ENCODE measurements at places on chromosomes 7 and 10.

- DNase-seq: no peak
Measured at GRCh38 chr10:132787495-132788179, 1.7 kb upstream of the NKX6-2 start.

DNA sequence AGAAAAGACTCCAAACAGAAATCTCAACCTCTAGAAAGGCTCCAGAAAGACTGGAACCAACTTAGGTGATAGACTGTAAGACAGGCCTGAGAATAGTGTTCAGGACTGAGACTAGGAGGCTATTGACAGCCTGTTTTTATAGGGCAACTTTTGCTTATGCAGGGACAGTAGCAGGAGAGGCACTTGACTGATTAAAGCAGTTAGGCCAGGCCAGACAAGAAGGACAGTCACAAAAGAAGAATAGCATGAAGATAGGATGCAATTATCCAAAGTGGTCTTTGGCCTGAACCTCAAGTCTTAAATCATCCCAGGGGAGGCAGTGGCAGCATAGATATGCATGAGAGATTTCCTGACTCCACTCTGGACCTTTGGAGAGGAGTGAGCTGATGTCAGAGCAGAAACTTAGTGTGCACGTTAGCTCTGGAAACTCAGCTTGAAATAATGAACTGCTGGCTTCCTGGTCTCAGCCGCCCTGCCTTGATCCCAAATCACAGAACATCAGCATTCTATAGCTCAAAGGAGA lies 290.6 kb downstream of the SORCS3 start:
- no peak for DNase-seq

DNA sequence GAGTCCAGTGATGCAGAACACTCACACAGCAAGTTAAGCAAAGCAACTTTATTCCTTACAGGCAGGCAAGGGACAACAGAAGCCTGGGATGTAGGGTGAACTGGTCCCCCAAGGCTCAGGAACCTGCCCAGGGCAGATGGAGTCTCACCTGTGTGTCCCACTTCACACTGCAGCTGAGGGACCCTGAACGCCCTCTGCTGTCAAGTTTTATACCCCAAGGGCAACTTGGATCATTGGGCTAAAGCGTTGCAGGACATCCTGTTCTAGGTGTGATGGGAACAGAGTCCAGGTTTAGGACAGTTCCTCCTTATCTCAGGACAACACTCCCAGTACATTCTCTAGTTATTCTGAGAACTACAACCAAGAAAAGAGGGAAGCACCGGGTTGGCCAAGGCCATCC lies 49.5 kb upstream of the ZNF746 start:
- peak; percentile 11 for DNase-seq

DNA sequence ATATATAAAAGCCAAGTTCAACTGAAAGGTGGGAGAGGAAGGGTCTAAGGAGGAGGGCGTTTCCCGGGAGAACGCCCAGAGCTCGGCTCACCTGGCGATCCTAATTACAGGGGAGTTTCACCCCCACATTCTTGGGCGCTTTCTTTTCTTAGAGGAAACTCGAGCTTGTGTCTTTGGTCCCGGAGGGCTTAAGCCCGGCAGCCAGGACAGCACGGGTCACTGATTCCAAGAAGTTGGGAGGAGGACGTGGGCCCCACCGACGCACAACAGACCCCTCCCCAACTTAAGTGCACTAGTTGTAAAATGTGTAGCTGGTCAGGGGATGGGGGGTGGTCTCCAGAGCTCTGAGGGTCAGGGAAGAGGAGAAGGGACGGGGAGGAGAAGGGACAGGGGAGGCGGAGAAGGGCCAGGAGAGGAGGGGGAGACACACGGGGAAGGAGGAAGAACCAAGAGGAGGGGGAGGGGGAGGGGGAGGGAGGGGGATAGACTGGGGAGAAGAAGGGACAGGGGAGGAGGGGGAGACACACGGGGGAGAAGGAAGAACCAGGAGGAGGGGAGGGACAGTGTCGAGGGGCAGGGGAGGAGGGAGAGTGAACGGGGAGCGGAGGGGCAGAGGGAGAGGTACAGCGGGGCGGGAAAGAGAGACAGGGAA lies 874 bp downstream of the BAIAP2L1 start:
- DNase-seq: no peak
